Heart left ventricle (tissue), 16 donors: ENCODE measurements at places on chromosomes 7 and 10. TPM values are rescaled to one million over a fixed set of nuclear protein-coding genes. Genes with fewer than 3 reads are reported as not detected.

Gene LIPF
- not detected for total RNA-seq

Gene IKZF1
- 2.2 TPM for total RNA-seq

Gene TMEM139
- total RNA-seq = 9.1 TPM

Gene VWC2
- 3.6 TPM for total RNA-seq

Gene SPDYE2B
- total RNA-seq = not detected

Gene NUTM2E
- total RNA-seq = 0.08 TPM

Gene PNLIPRP3
- not detected for total RNA-seq

Gene TMEM213
- total RNA-seq = not detected

Gene FOXP2
- total RNA-seq = 2.3 TPM
